ENCODE measurements at places on chromosomes 7 and 10. TPM values are rescaled to one million over a fixed set of nuclear protein-coding genes. Genes with fewer than 3 reads are reported as not detected.

The GJD4 gene
- not detected for total RNA-seq

The C7orf57 gene
- total RNA-seq, result not detected

The NUP42 gene
- total RNA-seq, result 48.5 TPM

The LRRD1 gene
- total RNA-seq, result 0.50 TPM

The RBP3 gene
- not detected for total RNA-seq

The IL15RA gene
- not detected for total RNA-seq

The FOXP2 gene
- 13.9 TPM for total RNA-seq

The RPEL1 gene
- total RNA-seq, result not detected
